Occipital lobe (tissue), 3 donors: ENCODE measurements at places on chromosomes 7 and 10. TPM values are rescaled to one million over a fixed set of nuclear protein-coding genes. Genes with fewer than 3 reads are reported as not detected.

The TSPAN33 gene
- 4.7 TPM for total RNA-seq

- DNase-seq: no peak
Observed at GRCh38 chr7:126574276-126575250, 678.2 kb downstream of the GRM8 start.

GRCh38 chr10:4802711-4803487 lies 23.1 kb upstream of the AKR1E2 start:
- DNase-seq: no peak

DNA sequence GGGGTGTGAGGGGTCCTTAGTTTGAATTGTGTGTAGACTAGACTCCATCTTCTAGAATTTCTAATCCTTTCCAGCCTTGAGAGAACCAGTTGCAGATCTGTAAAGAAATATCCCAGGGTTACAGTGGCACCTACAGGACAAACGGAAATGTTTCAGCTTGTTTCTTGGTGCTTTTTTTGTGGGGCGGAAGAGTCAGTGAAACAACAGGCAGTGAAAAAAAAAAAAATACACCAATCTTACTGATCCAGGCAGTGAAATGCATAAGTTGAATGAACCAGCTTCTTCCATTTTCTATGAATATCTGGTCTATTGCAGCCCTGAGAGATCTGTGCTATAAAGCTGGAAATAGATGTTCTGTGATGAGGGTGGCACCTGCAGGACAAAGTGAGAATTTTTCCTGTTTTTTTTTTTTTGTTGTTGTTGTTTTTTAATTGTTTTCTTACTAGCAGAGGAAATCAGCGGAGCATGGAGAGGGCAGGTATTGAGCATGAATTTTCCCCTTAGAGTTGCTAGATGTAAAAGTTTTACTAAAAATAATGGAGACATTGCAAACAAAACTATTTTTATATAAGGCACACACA lies 81.9 kb upstream of the DYNC1I1 start:
- no peak for DNase-seq

- DNase-seq: no peak
Observed at GRCh38 chr7:2357165-2357564, 2.5 kb downstream of the EIF3B start.
